Stimulated activated naive CD8-positive, alpha-beta T cell treated with anti-CD3 and anti-CD28 coated beads, Interleukin-15, amount 100 ng/mL, for 72 hours (primary cell): ENCODE measurements at places on chromosomes 5 and 9.

GRCh38 chr9:27192291-27192960, 83.4 kb downstream of the TEK start:
- DNase-seq, result no peak

DNA sequence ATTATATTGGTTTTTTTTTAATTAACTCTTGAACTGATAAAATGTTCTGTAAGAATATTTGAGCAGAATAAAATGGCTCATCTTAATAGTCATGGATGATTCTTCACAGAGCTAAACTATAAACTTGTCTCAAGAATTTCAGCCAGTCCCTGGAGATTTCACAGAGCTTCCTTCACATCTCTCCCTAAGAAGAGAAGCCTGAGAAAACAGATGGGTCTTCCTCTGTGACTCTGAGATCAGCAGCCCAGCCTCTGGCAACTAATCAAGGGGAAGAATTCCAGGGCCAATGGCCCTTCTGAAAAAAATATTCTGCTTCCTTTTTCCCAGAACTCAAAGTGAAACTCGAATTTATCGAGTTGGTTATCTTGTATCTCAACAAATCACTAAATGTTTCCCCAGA, 122.2 kb upstream of the ITGA1 start:
- no peak for DNase-seq

DNA sequence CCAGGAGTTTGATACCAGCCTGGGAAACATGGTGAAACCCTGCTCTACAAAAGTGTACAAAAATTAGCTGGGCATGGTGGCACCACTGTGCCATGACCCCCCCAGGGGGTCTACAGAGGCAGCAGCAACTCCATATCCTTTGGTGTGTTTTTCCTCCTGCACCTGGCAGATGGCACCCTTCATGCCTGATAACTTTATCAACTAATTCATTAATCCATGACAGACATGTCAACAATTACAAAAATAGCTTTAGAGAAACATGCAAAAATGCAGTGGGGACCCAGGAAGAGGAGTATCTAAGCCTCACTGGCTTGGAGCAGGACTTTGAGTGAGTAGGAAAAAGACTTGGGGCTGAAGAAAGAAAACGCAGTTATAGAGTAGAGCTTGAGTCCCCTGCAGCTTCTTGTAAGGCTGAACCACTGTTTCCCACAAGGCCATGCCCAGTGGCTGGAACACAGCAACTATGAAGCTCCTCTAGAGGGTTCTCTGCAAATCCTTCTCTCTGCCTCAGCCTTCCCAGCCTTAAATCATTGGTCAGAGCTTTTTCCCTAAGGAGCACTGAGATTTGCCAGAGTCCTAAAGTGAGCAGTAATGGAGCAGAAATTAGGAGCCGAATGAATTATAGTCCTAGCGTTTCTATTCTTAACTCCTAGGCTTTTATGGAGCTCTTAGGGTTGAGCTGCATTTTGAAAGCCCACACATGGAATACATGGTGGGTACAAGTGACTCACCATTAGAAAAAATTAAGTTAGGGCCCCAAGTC, 25.5 kb upstream of the B4GALT1 start:
- DNase-seq, result no peak

DNA sequence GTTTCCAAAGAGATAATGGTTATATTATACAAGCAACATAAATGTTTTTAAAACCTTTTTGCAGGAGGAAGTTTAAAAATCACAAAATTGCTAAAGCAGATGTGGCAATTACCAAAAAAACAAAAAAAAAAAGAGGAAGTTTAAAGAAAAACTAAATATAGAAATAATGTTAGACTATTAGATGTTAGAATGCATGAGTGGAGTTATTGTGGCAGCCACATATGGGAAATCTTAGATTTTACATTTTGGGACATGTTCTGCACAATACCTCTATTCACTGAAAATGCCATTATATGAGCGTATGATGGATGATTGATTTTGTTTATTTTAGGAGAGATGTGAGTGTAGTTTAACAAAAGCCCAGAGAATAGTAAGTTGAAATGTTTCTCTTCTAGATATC, 31.2 kb upstream of the DTWD2 start:
- DNase-seq, result no peak

- no peak for DNase-seq
Measured at GRCh38 chr9:121357011-121357410, 13.0 kb downstream of the STOM start.

DNA sequence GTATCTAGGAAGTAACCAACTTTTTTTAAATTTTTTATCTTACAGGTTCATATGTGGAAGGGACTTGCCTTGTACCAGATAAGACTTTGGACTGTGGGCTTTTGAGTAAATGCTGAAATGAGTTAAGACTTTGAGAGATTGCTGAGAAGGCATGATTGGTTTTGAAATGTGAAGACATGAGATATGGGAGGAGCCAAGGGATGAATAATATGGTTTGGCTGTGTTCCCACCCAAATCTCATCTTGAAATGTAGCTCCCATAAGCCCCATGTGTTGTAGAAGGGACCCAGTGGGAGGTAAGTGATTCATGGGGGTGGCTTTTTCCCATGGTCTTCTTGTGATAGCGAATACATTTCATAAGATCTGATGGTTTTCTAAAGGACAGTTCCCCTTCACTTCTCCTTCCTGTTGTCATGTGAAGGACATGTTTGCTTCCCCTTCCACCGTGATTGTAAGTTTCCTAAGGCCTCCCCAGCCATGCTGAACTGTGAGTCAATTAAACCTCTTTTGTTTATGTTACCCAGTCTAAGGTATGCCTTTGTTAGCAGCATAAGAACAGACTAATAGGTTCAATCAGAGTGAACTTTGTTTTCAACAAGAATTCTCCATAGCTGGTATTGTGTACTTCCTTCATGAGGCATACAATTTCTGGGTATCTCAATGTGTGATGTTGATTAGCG, 535.6 kb upstream of the MEF2C start:
- no peak for DNase-seq

DNA sequence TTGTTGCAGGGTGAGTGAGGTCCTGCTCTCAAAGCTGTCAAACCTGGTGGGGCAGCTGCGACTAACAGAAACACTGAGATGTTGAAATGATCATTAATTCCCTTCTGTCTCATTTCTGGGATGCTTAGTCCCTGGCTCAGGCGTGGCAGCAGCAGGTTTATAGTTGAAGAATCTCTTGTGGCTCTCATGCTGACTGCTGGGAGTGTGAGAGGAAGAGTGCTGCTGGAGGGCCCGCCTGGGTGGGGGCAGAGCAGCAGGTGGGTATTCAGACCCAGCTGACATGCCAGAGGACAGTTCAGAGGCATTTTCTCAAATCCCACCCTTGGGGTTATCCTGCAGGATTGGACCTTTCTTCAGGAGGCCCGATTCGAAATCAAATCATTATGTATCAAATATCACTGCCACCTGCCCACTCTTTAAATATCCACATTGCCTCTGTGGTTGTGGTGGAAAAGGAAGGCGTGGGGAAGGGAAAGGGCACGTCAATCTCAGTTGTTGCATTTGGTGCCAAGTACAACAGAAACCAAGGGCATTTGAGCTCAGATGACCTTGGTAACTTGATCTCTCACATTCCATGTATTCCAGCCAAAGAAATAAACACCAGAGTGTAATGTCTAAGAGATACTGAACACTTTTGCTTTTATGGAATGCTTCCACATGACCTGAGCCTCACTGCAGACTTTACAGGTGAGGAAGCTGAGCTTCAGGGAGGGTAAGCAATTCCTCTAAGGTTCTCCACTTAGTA, 224.3 kb downstream of the AOPEP start:
- DNase-seq, result no peak

- DNase-seq, result no peak
Measured at GRCh38 chr9:135032868-135033460, 54.5 kb upstream of the OLFM1 start.

DNA sequence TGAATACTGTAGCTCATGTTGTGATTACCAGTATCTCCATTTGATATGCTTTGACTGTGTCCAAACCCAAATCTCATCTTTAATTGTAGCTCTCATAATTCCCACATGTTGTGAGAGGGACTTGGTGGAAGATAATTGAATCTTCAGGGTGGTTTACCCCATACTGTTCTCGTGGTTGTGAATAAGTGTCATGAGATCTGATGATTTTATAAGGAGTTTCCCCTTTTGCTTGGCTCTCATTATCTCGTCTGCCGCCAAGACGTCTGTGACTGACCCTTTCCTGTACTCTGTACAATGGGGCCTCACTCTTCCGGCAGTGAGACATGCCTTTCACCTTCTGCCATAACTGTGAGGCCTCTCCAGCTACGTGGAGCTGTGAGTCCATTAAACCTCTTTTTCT, 59.3 kb downstream of the TRIO start:
- DNase-seq, result no peak

GRCh38 chr9:32350682-32351081, 33.8 kb upstream of the ACO1 start:
- no peak for DNase-seq

- no peak for DNase-seq
Measured at GRCh38 chr9:132584601-132585560, 2.5 kb downstream of the BARHL1 start.

DNA sequence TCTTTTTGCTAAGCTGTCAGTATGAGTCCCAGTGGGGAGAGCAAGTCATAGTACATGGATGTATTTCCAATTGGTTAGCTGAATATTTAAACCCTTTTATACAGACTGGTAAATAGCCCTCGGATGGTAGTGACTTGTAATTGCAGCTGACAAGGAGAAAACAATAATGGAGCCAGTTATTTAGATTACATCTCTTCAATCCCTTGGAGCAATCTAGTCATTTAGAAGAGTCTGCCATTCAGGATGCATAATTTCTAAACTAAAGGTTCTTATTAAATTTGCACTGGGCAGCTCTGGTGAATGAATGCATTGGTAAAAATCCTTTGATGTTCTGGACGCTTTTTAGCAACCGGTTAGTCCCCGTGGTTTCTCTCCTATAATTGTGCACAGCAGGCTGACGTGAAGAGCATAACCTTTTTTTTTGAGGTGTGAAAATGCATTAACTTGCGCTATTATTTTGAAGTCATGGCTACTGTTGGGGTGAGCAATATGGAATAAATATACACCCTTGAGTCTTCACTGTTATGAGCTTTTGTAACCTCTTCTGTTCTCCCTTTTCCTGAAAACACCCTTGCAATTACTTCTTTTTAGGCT, 158.6 kb upstream of the CD180 start:
- no peak for DNase-seq

DNA sequence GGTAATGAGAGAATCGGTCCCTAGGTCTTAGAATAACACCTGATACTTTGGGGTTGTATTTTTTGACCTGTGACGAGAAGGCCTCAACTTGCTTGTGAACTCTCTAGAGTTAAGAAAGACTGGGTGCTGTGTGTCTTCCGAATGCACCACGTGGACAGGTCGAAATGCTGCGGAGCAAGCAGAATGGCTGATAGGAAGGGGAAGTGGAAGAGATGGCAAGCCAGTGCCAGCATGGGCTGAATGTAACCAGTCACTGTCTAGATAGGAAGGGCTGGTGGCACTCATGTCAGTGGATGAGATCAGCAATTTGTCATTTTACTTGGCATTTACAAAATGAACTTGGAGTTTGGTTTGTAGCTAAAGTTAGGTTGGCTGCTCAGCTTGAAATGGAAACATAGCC, 5.6 kb downstream of the OTULINL start:
- no peak for DNase-seq

DNA sequence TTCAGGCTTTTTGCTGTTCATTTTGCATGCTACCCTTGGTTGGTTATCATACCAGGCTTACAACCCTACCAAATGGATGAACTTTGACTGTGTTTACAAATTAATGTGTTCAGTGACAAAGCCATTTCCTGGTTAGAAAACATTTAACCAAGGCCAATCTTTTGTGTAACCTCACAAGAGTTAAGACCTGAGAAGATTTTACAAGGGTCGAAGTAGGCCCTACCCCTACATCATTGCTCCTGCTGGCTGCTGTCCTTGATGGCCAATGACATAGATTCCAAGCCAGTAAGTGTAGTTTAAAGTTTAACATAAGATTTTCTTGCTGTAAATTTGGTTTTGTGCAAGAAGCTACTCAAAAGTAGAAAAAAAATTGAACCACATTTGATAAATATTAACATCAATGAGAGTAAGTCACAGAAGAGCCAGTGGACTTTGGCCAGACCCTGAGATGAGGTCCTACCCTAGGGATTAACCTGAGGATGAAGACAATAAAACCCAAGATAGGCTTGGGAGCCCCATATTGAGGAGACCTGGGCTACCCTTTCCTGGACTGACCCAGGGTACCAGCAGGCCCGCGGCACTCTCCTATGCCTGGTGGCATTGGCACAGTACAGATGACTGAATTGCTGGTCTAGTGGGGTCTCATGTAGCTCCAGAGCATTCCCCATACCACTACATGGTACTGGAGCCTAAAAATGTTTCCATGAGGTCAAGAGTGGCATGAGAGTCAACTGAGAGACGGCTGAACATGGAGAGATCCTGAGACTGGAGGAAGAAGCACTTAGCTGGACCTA, 8.3 kb downstream of the C1QTNF3 start:
- DNase-seq, result no peak

GRCh38 chr5:79157305-79157704, 45.7 kb downstream of the BHMT start:
- DNase-seq, result no peak

GRCh38 chr5:88551724-88552345, 283.2 kb upstream of the TMEM161B start:
- DNase-seq, result no peak

DNA sequence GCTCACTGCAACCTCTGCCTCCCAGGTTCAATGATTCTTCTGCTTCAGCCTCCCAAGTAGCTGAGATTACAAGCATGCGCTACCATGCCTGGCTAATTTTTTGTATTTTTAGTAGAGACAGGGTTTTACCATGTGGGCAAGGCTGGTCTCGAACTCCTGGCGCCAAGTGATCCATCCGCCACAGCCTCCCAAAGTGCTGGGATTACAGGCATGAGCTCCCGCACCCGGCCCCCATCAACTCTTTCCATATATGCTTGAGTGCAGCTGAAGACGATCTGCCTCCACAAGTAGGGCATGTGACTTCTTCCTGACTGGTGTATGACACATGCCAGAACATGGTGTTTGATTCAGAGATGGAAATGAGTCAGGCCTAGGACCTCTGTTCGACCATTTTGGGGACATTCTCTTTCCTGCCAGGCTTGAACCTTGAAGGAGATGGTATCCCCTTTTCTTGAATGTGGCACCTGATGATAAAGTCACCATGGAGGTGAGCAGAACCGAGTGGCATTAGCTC, 7.5 kb upstream of the CNOT6 start:
- no peak for DNase-seq

DNA sequence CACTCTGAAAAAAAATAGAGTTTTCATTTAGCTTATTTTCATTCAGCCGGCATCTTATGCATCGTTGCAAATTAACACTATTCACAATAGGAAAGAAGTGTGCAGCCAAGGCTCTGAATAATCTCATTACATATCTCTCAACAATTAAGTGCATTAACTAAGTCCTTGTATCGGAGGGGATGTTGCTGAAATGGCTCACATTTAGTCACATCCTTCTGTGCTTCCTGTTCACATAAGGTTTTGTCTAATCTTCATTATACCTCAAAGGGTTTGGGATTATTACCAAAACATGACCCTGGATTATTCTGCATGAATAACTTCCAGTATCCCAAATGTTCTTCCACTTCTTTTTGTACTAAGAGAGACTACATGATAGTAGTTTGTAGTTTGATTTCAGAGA, 278.0 kb upstream of the GRIA1 start:
- DNase-seq, result no peak
